Kidney (tissue), 22 donors: ENCODE measurements at places on chromosomes 1 and 21. TPM values are rescaled to one million over a fixed set of nuclear protein-coding genes. Genes with fewer than 3 reads are reported as not detected.

- no peak for DNase-seq
These were observed 814 bp downstream of the MTARC2 start for GRCh38 chr1:220748936-220749335.

- DNase-seq: no peak
These were observed 16.2 kb upstream of the LIN9 start for GRCh38 chr1:226325178-226325577.

DNA sequence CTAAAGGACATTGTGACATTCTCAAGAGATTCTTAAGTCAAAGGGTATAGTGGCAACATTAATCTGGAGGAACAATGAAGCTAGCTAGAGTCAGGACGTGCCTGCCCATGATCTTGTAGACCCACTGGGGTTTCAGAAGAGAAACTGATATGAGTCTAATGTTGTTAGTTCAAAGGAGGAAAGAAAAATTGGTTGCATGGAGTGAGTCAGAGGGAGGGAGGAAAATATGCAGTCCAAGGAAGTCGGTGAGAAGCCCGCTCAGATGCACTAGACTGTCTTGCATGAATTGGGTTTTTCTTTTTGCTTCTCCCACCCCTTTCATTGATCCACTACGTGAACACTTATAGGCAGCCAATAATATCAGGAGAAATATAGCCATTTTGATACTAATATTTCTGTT, 53.8 kb upstream of the SYT14 start:
- DNase-seq: no peak

DNA sequence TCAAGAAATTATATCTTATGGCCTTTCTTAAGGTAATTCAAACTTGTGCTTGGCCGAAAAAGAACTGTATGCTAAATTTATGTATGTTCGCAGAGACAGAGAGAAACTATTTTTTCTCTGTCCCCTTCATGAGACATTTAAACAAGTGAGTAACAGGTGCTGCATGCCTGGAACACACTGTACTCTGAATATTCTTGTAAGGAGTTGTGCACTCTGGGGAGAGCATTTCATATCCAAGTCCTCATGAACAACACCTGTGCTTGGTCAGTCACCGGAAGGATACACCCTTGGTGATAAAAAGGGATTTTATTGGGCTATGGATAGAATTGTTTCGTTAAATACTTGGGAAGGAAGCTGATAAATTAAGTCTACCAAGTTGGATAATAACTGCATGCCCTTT, 220.8 kb upstream of the NRIP1 start:
- no peak for DNase-seq

GRCh38 chr1:219296430-219297355, 123.0 kb downstream of the LYPLAL1 start:
- no peak for DNase-seq

GRCh38 chr1:3159121-3159520, 90.1 kb downstream of the PRDM16 start:
- no peak for DNase-seq

DNA sequence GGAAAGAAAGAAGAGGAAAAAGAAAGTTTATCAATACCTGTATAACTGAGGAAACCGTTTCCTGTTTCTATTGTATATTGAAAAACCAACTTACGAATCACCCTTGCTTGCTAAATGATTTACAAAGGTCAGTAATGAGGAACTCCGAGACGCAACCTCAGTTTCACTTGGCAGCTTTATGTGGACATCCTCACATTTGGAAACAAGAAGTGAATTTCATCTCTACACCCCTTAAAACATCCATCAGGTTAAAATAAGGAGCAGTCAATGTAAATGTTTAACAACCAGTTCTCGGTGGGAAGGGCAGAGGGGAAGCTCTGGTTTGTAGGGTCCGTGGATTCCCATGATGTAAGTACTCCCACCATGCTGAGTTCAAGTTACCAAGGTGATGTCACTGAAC, 481.7 kb upstream of the RUNX1 start:
- peak; percentile 33 for DNase-seq

ELOA gene
- 39.1 TPM for total RNA-seq

RXRG gene
- total RNA-seq: 0.44 TPM

HMCN1 gene
- 2.7 TPM for total RNA-seq

ALX3 gene
- not detected for total RNA-seq

ELAPOR1 gene
- 1.3 TPM for total RNA-seq
